CD4-positive, alpha-beta memory T cell (primary cell): ENCODE measurements at places on chromosomes 7 and 10.

DNA sequence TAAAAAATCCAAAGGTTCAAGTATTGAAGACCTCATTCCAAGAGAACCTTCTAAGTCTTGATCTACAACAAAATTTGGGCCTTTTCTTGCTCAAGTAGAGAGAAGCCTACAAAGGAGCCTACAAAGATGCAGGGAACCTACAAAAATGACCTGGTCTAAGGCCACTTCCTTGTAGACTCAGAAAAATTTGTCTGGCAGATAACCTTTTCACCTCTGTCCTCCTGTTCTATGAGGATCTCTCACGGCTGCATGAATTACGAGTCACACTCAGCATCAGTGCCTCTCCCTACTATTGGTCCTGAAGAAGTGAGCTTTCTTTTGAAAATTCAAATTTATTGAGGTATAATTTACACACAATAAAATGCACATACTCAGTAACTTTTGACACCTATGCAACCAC is 29.3 kb downstream of the CCNJ start:
- H3K4me3 ChIP-seq, result no peak overlapping the region
- H3K36me3 ChIP-seq, result no peaks in the 10 kb centered on the region
- H3K27ac ChIP-seq, result no peak overlapping the region
- no peak for DNase-seq
- H3K27me3 ChIP-seq, result no peaks in the 10 kb centered on the region

DNA sequence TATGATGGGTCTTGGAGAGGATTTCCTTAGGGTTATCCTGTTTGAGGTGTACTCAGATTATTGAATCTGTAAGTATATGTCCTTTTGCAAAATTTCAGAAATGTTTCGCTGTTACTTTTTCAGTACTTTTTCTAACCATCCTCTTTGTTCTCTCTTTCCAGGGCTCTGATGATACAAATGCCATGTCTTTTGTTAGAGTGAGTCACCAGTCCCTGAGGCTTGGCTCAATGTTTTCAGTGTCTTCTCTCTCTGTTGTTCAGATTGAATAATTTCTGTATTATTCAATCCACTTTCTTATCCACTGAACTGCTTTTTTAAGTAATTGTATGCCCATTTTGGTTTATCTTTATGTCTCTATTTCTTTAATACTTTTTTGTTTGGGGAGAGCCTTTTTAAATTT is 449.4 kb downstream of the TNS3 start:
- no peaks in the 10 kb centered on the region for H3K4me1 ChIP-seq
- no peak overlapping the region for H3K27ac ChIP-seq
- DNase-seq, result no peak
- H3K4me3 ChIP-seq, result no peak overlapping the region
- no peaks in the 10 kb centered on the region for H3K27me3 ChIP-seq

DNA sequence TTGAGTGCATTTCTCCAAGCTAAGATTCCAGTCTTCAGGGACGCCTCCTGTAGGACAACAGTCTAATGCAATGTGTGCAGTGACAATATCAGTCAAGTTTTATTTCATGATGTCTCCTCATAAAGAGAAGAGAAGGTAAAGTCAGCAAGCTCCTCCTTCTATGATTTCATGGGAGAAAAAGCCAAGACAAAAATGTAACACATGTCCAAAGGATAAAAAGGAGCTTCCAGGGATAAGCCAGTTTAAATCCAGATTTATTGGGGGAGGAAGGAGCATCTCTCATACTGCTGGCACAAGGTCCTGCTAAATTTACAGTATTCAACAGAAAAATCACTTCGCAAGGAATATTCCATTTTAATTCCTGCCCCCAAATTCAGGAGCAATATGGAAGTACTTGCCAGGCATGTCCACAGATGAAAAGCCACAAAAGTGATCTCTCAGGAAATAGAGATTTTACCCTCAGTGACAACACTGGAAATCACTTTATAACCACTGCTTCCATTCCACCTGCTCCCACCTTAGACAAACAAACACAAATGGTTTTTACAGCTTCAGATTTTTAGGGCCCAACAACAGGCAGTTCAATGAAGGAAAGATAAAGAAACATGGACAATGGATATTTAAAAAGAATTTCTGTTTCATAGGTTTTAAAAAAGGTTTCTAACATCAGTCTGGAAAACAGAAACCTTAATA is 677.5 kb upstream of the C7orf33 start:
- H3K27ac ChIP-seq, result no peak overlapping the region
- no peaks in the 10 kb centered on the region for H3K4me1 ChIP-seq
- H3K27me3 ChIP-seq, result no peaks in the 10 kb centered on the region

- no peak overlapping the region for H3K27ac ChIP-seq
- H3K36me3 ChIP-seq, result no peaks in the 10 kb centered on the region
- H3K4me3 ChIP-seq, result no peak overlapping the region
- no peaks in the 10 kb centered on the region for H3K27me3 ChIP-seq
- peaks cover 13% of the 10 kb centered on the region for H3K4me1 ChIP-seq
- no peak for DNase-seq
These were observed 107.3 kb downstream of the AHR start for GRCh38 chr7:17405786-17406185.

GRCh38 chr10:82867056-82867455 is 992.1 kb downstream of the NRG3 start:
- no peaks in the 10 kb centered on the region for H3K36me3 ChIP-seq
- no peak for DNase-seq
- no peaks in the 10 kb centered on the region for H3K27me3 ChIP-seq
- H3K27ac ChIP-seq, result no peak overlapping the region
- no peaks in the 10 kb centered on the region for H3K4me1 ChIP-seq
- H3K4me3 ChIP-seq, result no peak overlapping the region

DNA sequence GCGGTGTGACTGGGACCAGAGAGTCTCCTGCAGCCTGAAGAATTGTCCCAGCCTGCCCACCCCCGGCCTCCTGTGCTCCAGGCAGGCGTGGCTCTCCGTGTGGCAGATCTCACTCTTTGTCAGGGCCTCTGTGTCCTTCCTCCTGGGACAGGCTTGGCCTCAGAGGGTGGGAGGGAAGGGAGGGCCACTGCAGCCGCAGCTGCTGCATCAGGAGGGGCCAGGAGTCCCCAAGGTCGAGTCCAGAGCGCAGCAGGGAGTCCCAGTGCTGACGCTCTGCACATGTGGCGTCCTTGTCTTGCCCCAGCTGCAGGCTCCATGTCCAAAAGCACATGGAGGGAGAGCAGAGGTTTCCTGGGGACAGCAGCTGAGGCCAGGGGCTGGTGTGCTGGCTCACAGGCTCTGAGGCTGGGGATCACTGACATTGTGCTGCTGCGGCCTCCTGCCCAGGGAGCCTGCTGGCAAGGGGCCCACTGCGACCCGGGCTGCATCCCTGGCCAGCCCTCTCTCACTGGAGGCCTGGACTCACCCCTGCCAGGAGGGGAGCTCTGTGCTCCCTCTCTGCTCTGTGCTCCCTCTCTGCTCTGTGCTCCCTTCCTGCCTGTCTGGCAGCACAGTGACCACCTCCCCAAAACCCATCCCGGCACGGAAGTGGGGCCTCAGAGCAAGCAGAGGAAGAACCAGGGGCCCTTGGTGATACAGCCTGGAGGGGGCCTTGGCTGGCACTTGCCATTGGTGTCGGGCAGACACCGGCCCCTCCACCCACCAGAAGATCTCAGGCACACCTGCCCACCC is 114.6 kb upstream of the RET start:
- no peak overlapping the region for H3K4me3 ChIP-seq
- H3K27ac ChIP-seq, result no peak overlapping the region
- no peaks in the 10 kb centered on the region for H3K36me3 ChIP-seq
- H3K4me1 ChIP-seq, result no peaks in the 10 kb centered on the region
- DNase-seq, result no peak

DNA sequence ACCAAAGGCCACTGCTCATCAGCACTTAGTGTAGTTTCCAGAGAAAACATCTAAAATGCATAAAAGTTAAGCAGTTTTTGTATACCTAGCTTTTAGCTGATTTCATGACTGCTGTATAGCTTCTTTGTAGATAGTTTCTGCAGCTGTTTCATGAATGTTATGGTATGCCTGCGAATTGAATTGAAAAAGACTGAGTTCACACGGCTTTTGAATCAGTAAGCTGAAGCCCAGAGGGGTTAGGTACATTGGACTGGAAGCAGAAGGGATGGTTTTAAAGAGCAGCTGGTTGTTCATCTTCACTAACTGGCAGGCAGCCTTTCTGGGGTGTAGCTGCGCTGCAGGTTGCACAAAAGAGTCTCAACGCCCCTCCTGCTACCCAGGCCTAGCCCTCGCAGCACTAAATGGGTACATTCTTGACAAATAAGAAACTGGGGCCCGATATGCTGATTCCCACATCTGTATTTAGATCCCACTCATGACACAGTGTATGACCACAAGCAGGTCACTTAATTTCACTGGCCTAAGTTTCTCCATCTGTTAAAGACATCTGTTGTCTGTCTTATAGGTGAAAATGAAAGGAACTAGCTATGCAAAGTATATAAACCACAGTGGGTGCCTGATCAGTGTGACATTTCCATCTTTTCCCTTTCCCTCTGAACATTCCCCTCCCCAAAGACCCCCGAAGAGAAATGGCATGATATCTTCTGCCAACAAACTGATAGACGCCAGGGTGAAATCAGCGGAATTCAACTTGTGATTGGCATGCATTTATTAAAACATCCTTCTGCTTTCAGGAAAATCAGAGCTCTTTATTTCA is 85.9 kb upstream of the AGBL3 start:
- H3K4me1 ChIP-seq, result no peaks in the 10 kb centered on the region
- H3K27ac ChIP-seq, result no peak overlapping the region
- no peak for DNase-seq

GRCh38 chr10:114694752-114695151 is 36.7 kb upstream of the ABLIM1 start:
- peaks cover 15% of the 10 kb centered on the region for H3K4me1 ChIP-seq

GRCh38 chr7:46357290-46357689 is 436.2 kb upstream of the IGFBP3 start:
- H3K27ac ChIP-seq, result no peak overlapping the region
- H3K27me3 ChIP-seq, result no peaks in the 10 kb centered on the region
- no peaks in the 10 kb centered on the region for H3K4me1 ChIP-seq
- H3K36me3 ChIP-seq, result no peaks in the 10 kb centered on the region

DNA sequence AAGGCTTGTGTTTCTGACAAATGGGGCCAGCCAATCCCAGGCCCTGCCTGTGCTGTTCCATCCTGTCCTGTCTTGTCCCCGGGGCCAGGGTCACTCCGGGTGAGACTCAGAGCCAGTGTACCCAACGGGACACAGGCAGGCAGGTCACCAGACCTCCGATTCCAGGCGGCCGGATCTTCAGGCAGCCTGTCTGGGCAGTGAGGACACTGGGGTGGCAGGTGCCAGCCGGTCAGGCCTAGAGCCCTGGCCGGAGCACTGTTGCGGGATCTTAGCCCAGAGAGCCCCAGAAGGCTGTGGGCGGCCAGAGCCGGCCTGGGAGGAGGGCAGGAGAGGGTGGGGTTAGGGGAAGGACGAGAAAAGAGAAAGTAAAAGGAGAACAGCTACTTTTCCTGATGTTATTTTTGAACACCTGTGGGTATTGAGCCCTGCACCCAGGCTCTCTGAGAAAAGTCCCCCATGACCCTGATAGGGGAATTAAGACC is 134.3 kb upstream of the TNRC18 start:
- H3K27ac ChIP-seq, result peak overlapping the region; percentile 64
- peaks cover under 1% of the 10 kb centered on the region for H3K27me3 ChIP-seq
- peak overlapping the region; percentile 69 for H3K4me3 ChIP-seq
- DNase-seq, result no peak
- H3K4me1 ChIP-seq, result peaks cover 52% of the 10 kb centered on the region
- no peaks in the 10 kb centered on the region for H3K36me3 ChIP-seq

GRCh38 chr10:126503392-126504062 is 115.2 kb upstream of the ADAM12 start:
- no peaks in the 10 kb centered on the region for H3K36me3 ChIP-seq
- no peak overlapping the region for H3K4me3 ChIP-seq
- DNase-seq, result no peak

- no peak for DNase-seq
- no peak overlapping the region for H3K4me3 ChIP-seq
- H3K27ac ChIP-seq, result no peak overlapping the region
- H3K4me1 ChIP-seq, result no peaks in the 10 kb centered on the region
- peaks cover 97% of the 10 kb centered on the region for H3K36me3 ChIP-seq
These were observed 96.8 kb downstream of the TRRAP start for GRCh38 chr7:98974906-98975816.

DNA sequence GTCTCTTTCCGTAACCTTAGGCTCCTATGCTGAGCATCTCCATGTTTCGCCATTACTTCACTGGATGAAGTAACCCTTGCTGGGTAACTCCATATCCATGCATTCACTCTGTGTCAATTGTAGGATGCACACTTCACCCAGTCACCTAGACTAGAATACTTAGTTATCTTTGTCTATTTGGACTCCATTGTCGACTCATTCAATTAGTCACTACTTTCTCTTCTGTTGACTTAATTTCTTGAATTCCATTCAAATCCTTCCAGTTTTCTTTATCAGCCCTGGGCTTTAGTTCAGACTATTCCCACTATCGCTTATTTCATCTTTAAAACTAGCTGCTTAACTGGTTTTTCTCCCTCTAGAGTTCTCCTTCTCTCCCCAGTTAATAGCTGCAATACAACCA is 111.3 kb upstream of the TNS3 start:
- no peaks in the 10 kb centered on the region for H3K36me3 ChIP-seq
- H3K27me3 ChIP-seq, result no peaks in the 10 kb centered on the region
- H3K4me1 ChIP-seq, result no peaks in the 10 kb centered on the region
- no peak for DNase-seq
- H3K4me3 ChIP-seq, result no peak overlapping the region

- no peak for DNase-seq
- H3K4me3 ChIP-seq, result no peak overlapping the region
- peaks cover 19% of the 10 kb centered on the region for H3K4me1 ChIP-seq
- H3K36me3 ChIP-seq, result no peaks in the 10 kb centered on the region
- H3K27ac ChIP-seq, result no peak overlapping the region
- H3K27me3 ChIP-seq, result no peaks in the 10 kb centered on the region
These were observed 35.6 kb upstream of the TOMM7 start for GRCh38 chr7:22858274-22858639.

GRCh38 chr7:133704453-133704852 is 422.7 kb upstream of the LRGUK start:
- H3K27ac ChIP-seq, result no peak overlapping the region
- H3K36me3 ChIP-seq, result no peaks in the 10 kb centered on the region
- H3K4me3 ChIP-seq, result no peak overlapping the region

DNA sequence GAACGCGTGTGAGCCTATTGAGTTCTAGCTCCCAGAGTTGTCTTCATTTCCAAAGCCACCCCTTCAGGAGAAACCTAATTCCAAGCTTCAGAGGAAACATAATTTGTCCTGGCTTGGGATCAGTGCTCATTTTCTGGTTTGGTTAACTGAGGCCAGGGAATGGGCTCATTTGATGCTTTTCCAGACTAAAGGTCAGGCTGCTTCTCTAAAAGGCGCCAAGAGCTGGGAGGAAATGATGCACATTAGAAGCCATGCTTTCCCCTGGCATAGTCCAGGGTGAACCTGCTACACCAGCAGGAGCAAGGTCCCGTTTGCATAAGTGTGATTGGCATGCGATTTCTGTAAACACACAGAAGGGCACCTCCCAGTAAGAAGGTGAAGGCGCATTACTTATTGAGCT is 435.0 kb downstream of the GALNT17 start:
- H3K27ac ChIP-seq, result no peak overlapping the region
- H3K4me3 ChIP-seq, result no peak overlapping the region
- DNase-seq, result no peak
- no peaks in the 10 kb centered on the region for H3K36me3 ChIP-seq
- no peaks in the 10 kb centered on the region for H3K4me1 ChIP-seq
- no peaks in the 10 kb centered on the region for H3K27me3 ChIP-seq

- no peak for DNase-seq
- no peaks in the 10 kb centered on the region for H3K4me1 ChIP-seq
- no peak overlapping the region for H3K4me3 ChIP-seq
- no peak overlapping the region for H3K27ac ChIP-seq
- no peaks in the 10 kb centered on the region for H3K36me3 ChIP-seq
These were observed 28.4 kb upstream of the SEMA3E start for GRCh38 chr7:83677180-83677866.

GRCh38 chr10:23702977-23703414 is 264.1 kb downstream of the OTUD1 start:
- no peak overlapping the region for H3K27ac ChIP-seq
- H3K27me3 ChIP-seq, result no peaks in the 10 kb centered on the region
- DNase-seq, result peak; percentile 46
